ENCODE measurements at places on chromosomes 3 and 15.

DNA sequence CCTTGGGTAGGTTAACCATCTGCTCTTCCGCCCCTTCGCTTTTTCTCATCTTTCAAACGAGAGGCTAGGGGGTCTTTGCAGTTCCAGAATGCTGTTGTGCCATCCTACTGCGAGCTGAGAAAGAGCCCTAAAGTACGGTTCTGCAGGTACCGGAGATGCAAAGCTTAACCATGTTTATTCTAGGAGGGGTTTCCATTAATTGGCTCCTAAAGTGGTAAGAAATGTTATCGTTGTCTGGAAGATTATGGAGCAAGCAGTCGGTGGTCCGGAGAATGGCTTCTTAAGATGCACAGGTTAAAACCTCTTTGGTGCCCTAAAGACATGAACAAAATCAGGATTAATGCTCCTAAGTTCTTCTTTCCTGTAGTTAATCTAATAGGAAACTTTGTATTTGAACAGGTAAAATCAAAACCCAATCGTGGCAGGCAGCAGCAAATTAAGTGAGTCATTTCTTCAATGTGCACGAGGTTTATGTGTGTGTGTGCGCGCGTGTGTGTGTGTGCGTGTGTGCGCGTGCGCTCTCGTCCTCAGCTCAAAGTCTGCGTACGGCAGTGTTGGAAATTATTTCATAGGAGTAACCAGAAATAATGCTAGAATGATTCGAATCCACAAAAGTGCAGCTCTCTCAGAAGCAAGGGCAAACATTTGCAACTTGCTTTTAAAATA lies 772 bp downstream of the FAM81A start:
- DNase-seq: no peak

DNA sequence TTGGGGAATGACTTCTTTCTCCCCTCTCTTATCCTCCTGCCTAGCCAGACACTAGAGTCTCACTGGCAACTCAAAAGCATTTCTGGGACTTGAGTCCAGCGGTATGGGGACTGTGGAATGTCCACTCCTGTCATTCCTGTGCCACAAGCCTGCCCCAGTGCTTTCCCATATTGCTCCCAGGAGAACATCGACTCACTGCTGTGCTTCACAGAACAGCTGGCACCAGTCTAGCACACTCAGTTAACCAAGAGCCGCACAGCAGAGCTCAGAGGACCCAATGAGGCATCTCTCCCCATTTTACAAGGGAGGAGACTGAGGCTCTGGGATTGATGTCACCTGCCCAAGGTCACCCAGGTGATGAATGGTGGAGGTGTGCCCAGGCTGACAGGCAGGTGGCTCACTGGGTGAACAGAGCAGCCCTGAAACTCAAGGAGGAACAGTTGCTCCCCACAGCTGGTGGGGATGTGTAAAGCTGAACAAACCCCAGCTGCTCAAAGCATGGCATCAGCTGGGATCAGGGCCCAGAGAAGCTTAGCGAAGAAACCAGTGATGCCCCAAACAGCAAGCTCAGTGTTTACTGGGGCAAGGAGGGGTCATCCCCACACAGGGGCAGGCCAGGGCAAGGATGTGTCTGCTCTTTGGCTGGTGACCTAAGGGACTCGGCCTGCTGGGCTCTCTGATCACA lies 35.4 kb upstream of the DUSP7 start:
- no peak for DNase-seq

GRCh38 chr3:100880072-100880471 lies 113.1 kb downstream of the ABI3BP start:
- DNase-seq: no peak

GRCh38 chr3:12965999-12966846 lies 107.0 kb downstream of the IQSEC1 start:
- DNase-seq: no peak

DNA sequence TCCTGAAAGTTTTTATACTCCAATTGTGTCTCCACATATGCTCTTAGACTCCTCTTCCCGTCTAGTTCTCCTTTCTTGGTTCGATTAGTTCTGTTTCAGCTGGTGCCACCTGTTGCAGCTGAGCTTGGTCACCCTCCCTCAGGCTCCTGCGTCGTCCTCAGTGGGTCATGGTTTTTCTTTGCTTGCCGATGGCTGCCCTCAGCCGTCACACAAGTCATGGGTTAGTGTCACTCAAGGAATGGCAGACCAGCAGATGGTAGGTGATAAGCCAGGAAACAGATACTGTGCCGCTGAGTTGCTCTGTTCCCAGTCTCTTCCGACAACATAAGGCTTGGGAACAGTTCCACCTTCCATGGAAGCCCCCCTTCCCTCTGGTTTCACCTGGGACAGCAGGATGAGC lies 109.9 kb downstream of the IGF1R start:
- DNase-seq: no peak

- no peak for DNase-seq
Observed at GRCh38 chr15:34892963-34893591, 76.5 kb downstream of the AQR start.

GRCh38 chr3:130857336-130858026 lies 36.4 kb upstream of the ATP2C1 start:
- no peak for DNase-seq

DNA sequence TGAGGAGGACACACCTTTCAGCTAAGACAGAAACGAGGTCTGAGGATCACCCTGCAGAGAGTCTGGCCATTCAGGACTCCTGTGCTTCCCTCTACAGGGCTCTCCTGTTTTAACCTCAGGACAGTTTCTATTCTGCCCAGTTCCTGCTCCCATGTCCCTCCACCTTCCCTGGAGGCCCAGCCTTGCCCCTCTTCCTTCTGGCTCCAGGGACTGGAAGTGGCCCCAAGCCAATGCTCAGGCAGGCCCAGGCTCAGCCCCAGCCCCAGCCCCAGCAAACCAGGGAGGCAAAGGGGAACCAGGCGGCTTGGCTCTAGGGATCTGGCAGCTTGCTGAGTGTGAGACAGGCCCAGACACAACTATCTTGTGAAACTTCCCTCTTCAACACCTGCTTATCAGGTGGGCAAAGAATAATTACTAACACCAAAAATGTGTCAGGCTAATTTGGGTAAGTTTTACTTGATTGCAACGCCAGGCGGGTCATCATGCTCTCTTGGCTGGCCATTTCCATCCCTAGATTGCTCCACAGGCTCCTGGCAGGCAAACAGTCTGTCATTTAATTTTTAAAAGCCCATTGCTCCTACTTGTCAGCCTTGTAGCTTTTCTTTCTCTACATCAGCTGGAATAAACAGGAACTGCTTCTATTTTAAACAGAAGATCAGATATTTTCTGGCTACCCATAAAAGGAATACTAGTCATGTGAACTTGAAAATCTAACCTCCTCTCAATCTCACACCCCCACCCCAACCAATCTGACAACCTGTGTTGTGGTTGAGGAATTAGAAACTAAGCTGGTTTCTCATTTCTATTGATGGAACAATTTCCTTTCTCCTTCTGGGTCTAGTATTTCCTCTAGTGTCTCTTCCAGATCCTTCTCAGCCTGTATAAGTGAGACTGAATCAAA lies 33.5 kb downstream of the UPK1B start:
- DNase-seq: no peak

DNA sequence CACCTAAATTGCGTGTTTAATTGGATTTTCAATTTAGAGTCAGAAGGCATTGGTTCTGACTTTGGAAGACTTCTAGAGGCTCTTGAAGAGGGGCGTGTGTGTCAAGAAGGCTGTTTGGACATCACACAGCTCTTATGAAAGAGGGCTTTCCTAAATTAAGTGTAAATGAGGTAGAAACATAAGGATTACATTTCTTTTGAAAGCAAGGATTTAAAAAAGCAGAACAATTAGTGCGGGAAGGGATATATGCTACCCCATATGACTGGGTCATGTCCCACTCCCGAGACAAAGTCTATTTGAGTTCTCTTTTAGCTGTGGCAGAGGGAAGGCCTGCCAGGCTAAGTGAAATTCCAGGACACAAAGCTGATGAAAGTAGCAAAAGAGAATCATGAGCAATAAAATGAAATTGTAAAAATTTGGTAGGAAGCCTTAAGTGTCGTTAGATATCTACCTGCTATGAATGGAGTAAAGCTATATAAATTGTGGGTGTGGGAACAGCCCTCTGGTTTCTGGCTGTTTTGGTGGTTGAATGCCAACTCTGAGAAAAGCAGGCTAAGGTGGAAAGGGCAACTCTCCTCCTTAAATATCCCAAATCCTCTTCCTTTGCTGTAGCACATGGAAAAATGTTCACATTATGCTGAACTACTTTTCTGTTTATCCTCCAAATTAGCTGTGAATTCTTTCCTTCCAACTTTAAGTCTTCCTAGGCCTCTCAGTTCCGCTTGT lies 100.6 kb upstream of the TSC22D2 start:
- DNase-seq: no peak

- peak; percentile 53 for DNase-seq
Observed at GRCh38 chr3:15064299-15064834, 748 bp downstream of the MRPS25 start.

DNA sequence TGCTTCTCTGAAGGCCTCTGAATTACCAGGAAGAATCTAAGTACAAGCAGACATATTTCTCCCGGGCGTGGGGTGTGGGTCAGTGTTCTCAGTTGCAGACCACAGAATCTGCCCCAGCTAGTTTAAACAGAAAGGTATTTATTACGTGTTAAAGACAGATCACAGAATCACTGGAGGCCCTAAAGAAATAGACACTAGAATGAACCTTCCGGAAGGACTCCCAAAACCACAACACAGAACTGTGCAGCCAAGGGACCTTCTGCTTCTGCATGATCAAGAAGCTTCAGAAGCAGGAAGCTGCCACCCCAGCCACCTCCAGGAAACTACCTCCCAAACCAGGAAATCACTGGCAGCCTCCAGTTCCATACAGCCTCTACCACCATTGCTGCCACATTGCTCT lies 32.7 kb upstream of the ZFAND6 start:
- no peak for DNase-seq

- DNase-seq: no peak
Observed at GRCh38 chr3:189139611-189139940, 32.2 kb upstream of the TPRG1 start.

GRCh38 chr3:45626096-45626887 lies 31.7 kb downstream of the LIMD1 start:
- no peak for DNase-seq
